ENCODE measurements at places on chromosomes 11 and 22.
A peak's percentile ranks its signal among the peaks of the same experiment; 100 is the strongest.

DNA sequence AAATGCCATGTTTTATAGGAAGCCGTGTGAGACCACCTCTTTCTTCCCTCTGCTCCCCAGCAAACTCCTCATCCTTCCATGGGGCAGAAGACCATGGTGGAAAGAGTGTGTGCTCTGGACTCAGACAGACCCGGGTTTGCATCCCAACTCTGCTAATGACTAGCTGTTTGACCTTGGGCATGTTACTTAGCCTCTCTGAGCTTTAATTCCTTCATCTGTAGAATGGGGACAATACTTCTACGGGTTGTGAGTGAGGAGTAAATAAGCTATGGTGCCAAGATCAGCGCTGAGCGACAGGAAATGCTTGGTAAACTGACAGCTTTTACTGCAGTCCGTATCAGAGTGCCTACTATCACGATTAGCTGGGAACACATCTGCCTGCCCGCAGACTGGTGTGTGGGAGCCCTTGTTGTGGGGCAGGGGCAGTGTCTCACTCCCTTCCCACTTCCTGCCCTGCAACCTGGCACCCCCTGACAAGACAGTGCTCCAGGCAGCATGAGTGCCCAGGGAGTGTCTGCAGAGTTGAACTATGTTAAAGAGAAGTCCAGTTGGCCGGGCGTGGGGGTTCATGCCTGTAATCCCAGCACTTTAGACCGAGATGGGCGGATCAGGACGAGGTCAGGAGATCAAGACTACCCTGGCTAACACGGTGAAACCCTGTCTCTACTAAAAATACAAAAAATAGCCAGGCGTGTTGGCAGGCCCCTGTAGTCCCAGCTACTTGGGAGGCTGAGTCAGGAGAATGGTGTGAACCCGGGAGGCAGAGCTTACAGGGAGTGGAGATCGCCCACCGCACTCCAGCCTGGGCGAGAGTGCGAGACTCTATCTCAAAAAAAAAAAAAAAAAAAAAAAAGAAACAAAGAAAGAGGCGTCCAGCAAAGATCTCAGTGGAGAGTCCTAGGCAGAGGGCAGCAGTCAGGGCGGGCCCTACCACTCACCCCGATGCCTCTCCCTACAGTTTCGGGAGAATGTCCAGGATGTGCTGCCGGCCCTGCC is 2.2 kb downstream of the SEC14L2 start:
- DNase-seq, result no peak

DNA sequence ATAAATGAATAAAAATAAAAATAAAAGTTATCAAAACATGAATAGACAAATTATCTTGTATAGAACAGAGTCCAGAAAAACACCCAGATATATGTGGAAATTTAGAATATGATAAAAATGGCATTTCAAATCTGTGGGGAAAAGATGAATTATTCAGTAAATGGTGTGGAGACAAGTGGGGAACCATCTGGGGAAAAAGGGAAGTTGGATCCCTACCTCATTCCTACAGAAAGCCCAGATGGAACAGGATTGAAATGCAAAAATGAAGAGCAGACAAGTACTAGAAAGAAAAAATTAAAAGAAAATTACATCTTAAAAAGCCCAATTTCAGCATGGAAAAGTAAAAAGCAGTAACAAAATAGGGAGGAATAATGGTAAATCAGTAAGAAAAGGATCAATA is 8.1 kb upstream of the RASL10A start:
- no peak for DNase-seq

GRCh38 chr11:37124384-37124783 is 526.3 kb upstream of the RAG2 start:
- no peak for DNase-seq

DNA sequence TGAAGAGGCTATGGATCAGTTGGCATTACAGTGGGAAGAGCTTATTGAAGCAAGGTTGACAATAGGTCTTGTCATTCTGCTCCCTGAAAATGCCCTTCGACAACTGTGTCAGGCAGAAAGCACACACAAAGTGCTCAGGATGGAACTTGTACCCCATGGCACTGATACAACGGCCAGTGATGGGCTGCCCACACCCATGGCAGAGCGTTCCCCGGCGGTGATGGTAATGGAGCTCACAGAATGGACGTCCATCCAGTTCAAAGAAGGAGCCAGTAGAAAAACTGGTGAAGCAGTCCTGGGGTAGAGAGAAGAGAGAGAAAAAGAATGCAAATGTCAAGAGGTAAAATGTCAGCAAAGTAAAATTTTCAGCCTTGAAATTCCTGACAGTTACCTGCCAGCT is 19.5 kb upstream of the OR5B21 start:
- no peak for DNase-seq

GRCh38 chr11:104402812-104403521 is 239.0 kb upstream of the PDGFD start:
- no peak for DNase-seq

GRCh38 chr11:93567401-93567895 is 24.3 kb upstream of the SMCO4 start:
- no peak for DNase-seq

GRCh38 chr11:118126082-118126838 is 26.4 kb downstream of the SCN4B start:
- DNase-seq, result no peak

- DNase-seq, result no peak
These were observed 17.5 kb downstream of the NUCB2 start for GRCh38 chr11:17294033-17294432.

GRCh38 chr11:10797001-10797400 is 11.7 kb downstream of the EIF4G2 start:
- DNase-seq, result no peak

- DNase-seq, result no peak
These were observed 3.8 kb downstream of the OR51V1 start for GRCh38 chr11:5196731-5197130.

GRCh38 chr11:74612877-74613276 is 20.5 kb downstream of the POLD3 start:
- no peak for DNase-seq

DNA sequence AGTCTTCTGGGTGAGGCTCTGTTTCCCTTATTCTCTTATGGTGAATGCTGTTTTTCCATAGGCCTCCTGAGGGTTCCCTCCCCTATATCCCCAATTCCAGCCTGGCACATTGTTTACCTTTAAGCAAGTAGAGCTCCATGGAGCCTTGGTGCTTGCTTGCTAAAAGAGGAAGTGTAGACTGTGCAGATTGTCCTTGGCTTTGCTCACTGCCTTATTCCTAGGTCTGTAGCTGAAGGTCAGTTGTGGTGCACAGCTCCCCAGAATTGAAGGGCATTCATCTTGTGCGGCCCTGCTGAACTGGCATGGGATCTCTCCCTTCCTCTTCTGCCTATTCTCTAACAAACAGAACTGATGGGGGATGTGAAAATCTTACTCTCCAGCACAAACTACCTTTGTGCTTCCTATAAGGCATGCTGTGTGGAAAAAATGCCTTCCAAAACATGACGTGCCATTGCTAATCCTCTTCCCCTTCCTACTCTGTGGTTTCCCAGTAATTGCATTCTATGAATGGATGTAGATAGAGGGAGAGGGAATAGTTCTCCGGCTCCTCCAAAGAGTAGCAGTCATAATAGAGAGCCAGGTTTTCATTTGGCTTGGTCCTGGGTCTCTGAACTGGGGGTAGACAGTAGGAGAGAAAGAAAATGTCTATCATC is 34.2 kb upstream of the PLET1 start:
- DNase-seq, result no peak

GRCh38 chr22:48834404-48834803 is 993.3 kb downstream of the BRD1 start:
- no peak for DNase-seq

DNA sequence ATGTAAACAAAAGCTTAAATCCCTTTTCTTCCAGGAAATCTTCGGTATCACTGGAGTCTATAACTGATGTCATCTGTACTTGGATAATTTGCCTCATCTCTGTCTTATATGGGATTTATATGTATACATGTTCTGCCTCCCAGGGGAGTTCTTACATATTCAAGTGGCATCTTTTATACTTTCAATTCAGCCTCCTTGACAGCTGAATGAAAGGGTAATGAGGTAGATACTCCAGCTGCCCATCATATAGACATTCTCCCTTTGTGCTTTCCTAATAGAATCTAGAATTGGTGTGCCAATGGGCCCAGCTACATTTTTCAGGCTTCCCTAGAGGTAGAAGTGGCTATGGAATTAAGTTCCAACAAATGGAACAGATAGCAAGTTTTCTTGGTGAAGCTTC is 223.8 kb downstream of the LRRC4C start:
- no peak for DNase-seq

- DNase-seq, result no peak
These were observed 49.0 kb downstream of the LINC01488 start for GRCh38 chr11:69530278-69531070.

- no peak for DNase-seq
These were observed 54.9 kb downstream of the CD82 start for GRCh38 chr11:44620328-44620725.

GRCh38 chr11:76207642-76208401 is 1.5 kb upstream of the WNT11 start:
- DNase-seq, result peak; percentile 86

GRCh38 chr11:93537767-93538261 is 5.4 kb downstream of the SMCO4 start:
- DNase-seq, result no peak

GRCh38 chr11:9120664-9121468 is 29.5 kb upstream of the SCUBE2 start:
- DNase-seq, result no peak

DNA sequence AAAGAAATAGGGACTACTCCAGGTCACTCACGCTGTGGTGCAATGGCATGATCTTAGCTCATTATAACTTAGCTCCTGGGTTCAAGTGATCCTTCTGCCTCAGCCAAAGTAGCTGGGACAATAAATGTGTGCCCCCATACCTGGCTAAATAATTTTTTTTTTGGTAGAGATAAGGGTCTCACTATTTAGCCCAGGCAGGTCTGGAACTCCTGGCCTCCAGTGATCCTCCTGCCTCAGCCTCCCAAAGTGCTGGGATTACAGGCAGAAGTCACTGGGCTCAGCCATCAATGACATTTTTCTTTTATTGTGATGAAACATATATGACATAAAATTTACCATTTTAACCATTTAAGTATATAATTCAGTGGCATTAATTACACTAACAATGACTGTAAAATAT is 10.6 kb downstream of the SLC5A4 start:
- no peak for DNase-seq

- DNase-seq, result no peak
These were observed 532.9 kb upstream of the ANO5 start for GRCh38 chr11:21659961-21660360.

DNA sequence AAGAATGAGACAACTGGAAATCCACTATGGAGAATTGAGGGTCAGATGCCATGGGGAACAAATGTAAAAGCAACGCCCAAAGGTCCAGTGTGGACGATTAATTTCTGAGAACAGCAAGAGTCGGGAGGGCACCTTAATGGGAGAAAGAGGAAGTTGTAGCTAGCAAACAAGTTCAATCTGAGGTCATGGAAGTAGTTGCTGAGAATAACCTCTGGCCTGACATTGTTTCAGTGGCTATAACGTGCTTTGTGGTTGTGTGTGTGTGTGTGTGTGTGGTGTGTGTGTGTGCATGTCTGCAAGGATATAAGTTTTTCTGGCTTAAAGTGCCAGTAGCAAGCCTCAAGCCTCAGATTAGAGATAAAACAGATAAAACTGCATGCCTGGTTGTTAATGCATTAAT is 1630.1 kb upstream of the TENM4 start:
- no peak for DNase-seq

DNA sequence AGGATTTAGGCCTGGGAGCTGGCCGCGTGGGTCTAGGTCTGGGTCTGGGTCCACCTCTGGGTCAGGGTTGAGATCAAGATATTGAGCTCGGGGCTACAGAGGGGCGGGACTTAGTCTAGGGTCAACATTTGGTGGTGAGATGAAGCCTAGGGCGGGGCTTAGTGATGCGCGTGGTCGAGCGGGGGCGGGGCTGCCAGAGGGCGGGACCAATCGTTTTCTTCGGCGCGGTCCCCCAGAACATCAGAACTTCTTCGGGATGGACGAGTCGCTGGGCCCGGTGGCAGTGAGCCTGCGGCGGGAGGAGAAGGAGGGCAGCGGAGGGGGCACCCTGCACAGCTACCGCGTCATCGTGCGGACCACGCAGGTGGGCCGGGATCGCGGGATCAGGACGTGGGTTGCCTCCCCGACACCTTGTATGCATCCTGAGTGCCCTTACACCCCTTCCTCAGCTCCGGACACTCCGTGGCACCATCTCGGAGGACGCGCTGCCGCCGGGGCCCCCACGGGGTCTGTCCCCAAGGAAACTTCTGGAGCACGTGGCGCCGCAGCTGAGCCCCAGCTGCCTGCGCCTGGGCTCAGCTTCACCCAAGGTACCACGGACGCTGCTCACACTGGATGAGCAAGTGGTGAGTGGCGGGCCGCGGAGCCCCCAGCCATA is 4.2 kb downstream of the SIPA1 start:
- no peak for DNase-seq

- DNase-seq, result no peak
These were observed 435.4 kb downstream of the BRD1 start for GRCh38 chr22:49392247-49392646.

GRCh38 chr22:38246046-38246658 is 26.7 kb downstream of the TMEM184B start:
- no peak for DNase-seq

GRCh38 chr22:45688600-45689080 is 17.0 kb downstream of the ATXN10 start:
- no peak for DNase-seq

DNA sequence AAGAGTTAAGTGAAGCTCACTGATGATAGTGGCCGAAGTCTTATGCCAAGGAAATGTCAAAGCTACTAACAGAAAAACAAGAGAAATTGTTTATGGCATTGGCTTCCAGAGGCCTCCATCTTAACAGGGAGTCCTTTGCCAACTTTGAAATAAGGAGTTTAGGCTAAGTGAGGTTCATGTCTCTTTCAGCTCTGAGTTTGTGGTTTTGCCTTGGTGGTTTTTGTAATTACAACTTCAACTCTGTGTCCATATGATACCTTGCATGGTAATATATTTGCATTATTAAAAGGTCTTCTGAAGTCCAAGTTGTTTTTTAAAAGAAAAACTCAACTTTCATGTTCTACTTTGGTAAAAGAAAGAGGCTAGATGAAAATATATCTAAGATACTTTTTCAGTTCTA is 31.4 kb upstream of the ANO5 start:
- DNase-seq, result no peak

GRCh38 chr11:114092478-114092877 is 33.0 kb downstream of the ZBTB16 start:
- DNase-seq, result no peak

DNA sequence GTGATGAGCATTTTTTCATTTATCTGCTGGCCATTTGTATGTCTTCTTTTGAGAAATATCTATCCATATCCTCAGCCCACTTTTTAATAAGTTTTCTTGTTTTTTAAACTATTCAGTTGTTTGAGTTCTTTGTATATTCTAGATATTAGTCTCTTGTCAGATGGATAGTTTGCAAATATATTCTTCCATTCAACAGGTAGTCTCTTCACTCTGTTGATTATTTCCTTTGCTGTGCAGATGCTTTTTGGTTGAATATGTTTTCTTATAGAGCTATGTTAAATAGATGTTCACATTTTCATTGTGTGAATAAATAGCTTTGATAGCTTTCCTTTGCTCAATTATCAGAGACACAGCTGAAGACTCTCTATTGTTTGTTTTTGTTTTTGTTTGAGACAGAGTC is 68.2 kb upstream of the ALKBH3 start:
- no peak for DNase-seq
